HAP-1 (cell line): ENCODE measurements at places on chromosomes 13 and 19.

DNA sequence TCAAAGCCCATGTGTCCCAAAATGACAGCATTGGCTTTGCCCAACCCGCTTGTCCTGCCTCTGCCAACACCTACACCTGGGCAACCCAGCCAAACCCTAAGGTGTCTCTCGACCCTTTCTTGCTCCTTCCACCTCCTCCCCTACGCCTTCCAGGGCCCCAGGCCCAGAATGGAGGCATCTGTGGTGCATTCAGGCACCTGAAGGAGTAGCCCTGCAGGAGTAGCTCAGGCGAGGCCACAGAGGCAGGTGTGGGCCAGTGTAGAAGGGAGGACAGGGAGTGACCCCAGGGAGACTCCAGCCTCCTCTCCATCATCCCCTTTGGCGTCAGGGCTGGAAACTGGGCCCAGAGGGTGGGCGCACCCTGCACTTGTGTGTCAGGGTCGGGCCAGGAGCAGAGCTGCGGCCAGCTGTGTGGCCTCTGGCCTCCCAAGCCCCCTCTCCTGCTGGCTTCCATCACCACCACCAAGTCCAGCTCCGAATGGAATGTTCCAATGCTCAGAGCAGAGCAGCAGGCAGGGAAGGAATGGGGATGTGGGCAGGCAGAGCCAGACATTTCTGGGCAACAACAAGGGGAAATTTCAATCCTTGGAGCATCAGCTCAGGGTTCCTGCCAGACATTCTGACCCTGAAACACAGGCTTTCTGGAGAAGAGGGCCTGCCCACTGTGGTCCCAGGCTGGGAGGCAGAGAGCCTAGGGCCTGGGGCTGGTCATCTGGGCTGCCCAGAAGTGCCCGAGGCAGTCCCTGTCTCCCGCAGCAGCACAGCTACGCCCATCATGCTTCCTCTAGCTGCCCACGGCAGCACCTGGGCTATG is 16.4 kb downstream of the PLEKHF1 start:
- no peak for DNase-seq

- DNase-seq: no peak
Observed at GRCh38 chr13:110326263-110326904, 19.3 kb downstream of the COL4A2 start.

GRCh38 chr19:1082165-1082927 is 12.8 kb downstream of the POLR2E start:
- DNase-seq: peak; percentile 97

DNA sequence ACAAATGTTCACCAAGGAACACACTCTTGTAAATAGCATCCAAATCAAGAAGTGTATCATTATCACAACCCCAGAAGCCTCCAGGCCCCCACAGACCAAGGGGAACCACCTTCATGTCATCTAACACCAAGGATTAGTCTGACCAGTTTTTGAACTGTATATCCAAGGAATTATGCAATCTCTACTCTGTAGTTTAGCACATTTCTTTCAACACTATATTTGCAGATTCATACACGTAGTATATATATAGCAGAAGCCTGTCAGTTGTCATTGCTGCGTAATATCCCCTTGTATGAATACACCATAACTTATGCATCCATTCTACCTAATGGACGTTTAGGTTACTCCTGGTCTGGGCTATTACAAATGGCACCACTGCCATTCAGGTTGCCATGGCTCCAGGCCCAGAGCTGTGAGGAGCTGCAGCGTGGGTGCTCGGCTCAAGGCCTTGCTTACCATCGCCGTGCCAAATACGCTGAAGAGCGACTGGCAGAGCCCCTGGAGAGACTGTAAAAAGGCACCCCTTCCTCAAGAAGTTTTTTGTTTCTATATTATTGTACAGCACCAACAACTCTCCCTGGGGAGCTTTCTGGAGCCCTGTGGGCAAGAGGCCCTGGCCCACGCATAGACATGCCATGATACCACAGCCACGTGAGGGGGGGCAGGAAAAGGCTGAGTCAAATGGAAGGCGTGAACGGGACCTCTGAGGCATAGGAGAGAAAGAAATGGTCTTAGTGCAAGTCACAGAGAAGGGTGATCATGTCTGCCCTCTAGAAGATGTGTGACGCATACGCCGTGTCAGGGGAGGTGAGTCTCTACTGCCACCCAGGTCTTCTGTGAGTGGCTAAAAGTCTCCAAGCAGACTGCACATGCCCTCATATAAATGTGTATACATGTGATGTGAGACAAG is 10.8 kb downstream of the LATS2 start:
- no peak for DNase-seq

DNA sequence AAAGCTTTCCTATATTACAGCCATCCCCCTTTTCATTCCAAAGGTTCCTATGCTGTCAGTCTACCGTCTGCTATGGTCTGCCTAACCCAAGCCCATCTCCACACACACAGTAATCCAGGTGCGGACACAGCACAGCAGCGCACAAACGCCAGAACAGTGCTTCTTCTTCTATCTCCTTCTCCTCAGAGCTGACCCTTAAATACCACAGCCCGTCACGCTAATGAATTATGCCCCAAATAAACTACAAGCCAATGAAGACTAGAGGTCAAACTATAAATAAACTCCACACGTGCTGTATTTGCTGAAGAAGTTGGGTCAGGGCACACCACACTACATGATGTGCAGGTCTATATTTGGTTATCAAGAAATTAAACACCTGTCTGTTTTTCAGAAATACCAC is 71.8 kb downstream of the TBC1D4 start:
- no peak for DNase-seq

DNA sequence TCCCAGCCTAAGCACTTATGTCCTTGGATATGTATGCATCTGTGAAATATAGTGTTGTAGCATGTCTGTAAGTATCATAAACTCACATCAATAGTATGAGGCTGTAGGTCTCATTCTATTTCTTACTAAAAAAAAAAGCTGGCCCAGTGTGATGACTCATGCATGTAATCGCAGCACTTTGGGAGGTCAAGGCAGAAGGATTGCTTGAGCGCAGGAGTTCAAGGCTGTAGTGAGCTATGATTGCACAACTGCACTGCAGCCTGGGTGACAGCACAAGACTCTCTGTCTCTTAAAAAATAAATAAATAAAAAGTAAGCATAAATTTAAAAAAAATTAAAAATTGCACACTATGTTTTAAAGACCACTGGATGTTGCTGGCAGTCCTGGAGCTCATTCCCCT is 79.1 kb upstream of the SPATA13 start:
- no peak for DNase-seq

- no peak for DNase-seq
Observed at GRCh38 chr19:40802300-40803169, 3.5 kb downstream of the EGLN2 start.

DNA sequence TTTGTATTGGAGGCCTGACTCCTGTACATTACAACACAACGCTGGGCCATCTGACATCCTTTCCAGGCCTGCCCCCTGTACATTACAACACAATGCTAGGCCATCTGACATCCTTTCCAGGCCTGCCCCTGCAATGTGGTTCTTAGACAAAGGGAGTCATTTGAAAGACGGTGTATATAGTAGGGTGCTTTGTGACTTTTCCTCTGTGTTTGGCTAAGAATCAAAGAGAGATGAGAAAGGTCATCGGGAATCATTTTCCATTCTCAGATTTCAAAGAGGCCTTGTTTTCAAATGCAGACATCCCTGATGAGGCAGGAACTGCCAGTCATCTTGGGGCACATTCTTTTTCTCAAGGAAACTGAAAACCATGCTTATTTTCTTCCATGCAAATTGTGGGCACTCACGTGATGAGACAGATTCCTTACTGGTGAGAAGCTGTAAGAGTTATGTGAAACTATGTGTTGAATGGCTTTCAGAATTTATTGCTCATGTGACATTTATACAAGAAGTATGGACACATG is 551.6 kb downstream of the MYO16 start:
- no peak for DNase-seq

GRCh38 chr13:88005188-88005587 is 334.0 kb downstream of the SLITRK5 start:
- DNase-seq: no peak

DNA sequence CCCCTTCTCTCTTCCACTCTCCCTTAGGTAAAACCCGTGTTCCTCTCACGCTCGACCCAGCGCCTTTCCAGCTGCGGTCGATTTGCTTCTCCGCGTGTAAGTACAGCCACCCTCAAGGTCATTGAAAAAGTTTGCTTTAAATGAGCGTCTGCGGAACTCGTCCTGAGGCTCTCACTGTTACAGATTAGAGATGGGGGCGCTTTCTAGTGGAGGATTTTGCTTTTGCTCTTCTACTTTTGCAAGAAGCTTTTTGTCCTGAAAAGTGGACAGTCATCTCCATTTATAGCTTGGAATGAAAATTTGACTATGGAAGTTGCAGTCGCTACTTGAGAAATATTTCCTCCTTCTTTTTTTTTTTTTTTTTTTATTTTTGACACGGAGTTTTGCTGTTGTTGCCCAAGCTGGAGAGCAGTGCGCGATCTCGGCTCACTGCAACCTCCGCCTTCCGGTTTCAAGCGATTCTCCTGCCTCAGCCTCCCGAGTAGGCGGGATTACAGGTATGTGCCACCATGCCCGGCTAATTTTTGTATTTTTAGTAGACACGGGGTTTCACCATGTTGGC is 595 bp upstream of the RAB20 start:
- peak; percentile 24 for DNase-seq

- DNase-seq: no peak
Observed at GRCh38 chr13:104315606-104316005, 1249.4 kb upstream of the SLC10A2 start.

DNA sequence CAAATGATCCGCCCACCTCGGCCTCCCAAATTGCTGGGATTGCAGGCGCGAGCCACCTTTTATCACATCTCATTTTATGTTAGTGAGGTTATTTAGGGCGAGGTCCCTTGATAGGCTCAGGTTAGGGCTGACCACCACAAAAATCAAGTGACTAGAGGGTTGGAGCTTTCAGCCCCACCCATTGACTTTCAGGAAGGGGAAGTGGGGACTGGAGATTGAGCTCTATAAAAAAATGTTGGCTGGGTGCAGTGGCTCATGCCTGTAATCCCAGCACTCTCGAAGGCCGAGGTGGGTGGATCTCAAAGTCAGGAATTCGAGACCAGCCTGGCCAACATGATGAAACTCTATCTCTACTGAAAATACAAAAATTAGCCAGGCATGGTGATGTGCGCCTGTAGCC is 20.1 kb downstream of the FPR3 start:
- DNase-seq: no peak

DNA sequence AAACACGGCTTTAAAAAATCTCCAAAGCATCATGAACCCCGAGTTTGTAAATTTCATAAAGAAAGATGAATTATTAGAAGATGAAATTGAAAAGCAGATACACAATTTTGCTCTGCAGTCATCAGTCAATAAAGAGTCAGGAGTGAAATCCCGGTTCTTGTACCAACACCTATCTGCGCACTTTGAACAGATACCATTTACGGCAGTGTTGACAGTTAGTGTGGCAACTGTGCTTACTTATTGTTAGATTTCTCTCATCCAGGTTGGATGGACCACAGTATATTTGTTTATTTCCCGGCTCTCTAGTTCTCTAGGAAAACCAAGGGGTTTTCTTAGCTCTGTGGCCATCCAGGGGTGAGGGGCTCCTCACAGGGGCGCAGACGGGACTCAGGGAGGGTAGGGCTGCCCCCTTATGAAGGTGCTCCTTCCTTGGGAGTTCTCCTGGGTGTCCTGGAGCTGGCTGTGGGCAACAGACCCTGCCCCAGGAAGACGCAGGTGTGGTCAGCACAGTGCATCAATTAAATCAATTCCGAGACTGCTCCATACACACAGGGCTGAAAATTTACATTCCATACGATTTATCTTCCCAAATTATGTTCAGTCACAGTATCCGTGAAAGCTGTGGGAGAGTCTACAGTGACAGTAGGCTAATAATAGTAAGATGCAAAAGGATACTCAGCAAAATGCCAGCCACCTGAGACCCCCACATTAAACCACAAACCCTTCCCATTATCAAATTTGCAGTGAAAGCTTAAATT is 107.0 kb upstream of the C1QTNF9B start:
- no peak for DNase-seq

- DNase-seq: no peak
Observed at GRCh38 chr13:29196409-29197074, 376.4 kb downstream of the MTUS2 start.

DNA sequence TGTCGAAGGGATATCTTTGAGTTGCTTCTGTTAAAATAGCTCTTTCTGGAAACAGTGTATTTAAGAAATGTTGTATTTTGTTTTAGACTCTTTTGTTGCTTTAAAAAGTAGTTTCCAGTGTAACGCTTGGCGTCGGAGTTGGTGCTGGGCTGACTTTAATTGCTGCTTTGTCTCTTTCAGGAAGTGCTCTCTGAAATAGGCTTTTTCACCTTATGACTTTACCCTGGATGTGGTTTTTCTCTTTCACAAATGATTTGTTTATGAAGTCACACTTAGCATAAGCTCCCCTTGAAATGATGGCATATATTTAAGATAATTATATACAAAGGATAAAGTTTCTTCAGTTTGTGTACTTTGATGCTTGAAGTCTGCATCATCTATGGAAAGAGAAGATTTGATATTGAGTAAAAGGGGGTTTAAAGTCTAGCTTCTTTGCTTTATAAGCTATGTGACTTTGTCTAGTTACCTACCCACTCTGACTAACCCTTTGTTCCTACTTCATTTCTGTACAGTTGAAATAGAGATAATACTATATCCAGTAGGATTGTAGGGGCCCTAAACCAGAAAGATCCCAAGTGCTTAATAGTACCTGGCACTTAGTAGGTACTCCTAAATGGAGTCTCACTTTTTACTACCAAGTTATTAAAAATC is at the start of gene GPR18:
GPR18 (minus strand) TSS at position 170 of the 651 bp plus-strand sequence. CDS start 2,507 bp downstream, outside the sequence.
- no peak for DNase-seq

DNA sequence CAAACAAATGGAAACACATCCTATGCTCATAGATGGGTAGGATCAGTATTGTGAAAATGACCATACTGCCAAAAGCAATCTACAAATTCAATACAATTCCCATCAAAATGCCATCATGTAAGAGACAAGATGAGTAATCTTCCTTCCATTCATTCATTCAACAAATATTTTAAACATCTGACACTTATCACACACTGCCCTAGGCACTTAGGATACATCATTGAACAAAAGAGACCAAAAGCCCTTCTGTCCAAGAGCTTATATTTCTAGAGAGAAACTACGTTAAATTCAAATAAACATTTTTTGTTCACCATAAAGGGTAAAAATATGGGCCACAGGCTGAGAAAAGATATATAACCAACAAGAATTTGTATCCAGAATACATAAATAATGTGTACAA is 20.5 kb upstream of the LHFPL6 start:
- DNase-seq: no peak

DNA sequence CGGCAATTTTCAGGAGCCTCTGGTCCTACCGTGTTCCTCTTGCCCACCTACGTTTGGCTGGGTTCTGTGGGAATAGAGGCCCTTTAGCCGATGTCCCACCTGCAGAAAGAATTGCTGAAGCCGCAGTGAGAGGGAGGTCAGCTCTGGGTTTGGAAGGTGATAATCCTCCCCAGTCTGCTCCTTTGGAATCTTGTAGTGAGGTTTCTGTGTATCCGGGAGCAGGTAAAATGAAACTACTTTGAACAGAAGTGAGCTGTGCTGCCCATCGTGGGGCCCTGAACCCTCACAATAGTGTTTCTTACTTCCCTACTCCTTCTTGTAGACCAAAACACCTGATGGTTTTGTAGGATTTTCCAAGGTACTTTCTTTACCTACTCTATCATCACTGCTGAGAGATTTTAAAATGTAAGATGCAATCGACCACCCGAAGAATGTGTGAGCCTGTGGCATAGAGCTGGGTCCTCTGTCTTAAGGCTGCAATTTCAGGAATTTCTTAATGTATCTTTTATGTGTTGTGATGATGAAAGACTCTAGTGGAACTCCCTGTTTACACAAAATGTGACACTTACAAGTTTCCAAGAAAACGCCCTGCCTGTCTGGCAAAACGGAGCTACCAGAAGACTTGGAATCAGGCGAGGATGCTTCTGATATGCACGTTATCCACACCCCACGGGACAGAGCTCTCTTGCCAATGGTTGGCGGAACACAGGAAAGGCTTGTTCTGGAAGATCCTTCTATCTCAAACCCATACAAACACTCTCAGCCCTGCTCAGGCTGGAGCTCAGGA is 76.1 kb downstream of the RGCC start:
- DNase-seq: no peak
